ENCODE measurements at places on chromosomes 12 and 14.
A peak's percentile ranks its signal among the peaks of the same experiment; 100 is the strongest.

DNA sequence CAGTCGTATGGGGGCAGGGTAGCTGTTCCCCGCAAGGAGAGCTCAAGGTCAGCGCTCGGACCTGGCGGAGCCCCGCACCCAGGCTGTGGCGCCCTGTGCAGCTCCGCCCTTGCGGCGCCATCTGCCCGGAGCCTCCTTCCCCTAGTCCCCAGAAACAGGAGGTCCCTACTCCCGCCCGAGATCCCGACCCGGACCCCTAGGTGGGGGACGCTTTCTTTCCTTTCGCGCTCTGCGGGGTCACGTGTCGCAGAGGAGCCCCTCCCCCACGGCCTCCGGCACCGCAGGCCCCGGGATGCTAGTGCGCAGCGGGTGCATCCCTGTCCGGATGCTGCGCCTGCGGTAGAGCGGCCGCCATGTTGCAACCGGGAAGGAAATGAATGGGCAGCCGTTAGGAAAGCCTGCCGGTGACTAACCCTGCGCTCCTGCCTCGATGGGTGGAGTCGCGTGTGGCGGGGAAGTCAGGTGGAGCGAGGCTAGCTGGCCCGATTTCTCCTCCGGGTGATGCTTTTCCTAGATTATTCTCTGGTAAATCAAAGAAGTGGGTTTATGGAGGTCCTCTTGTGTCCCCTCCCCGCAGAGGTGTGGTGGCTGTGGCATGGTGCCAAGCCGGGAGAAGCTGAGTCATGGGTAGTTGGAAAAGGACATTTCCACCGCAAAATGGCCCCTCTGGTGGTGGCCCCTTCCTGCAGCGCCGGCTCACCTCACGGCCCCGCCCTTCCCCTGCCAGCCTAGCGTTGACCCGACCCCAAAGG lies 804 bp downstream of the GAPDH start:
- peak; percentile 83 for DNase-seq

DNA sequence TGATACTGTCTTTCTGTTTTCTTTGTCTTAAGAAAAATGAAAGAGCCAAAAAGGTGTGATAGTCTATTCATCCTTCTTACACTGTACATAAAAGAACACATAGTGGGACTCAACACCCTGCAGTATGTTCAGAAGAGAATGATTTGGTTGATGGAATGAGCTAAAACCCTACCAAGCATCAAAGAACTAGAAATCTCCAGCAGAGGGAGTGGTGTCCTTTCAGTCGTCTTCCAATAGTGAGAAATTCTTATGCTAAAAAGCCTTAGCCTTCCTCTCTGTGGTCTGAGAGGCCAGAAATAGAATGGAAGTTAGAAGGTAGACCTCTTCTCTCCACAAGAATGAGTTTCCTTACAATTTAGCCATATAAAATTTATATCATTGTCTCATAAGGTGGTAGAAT lies 393.4 kb upstream of the SEL1L start:
- no peak for DNase-seq

DNA sequence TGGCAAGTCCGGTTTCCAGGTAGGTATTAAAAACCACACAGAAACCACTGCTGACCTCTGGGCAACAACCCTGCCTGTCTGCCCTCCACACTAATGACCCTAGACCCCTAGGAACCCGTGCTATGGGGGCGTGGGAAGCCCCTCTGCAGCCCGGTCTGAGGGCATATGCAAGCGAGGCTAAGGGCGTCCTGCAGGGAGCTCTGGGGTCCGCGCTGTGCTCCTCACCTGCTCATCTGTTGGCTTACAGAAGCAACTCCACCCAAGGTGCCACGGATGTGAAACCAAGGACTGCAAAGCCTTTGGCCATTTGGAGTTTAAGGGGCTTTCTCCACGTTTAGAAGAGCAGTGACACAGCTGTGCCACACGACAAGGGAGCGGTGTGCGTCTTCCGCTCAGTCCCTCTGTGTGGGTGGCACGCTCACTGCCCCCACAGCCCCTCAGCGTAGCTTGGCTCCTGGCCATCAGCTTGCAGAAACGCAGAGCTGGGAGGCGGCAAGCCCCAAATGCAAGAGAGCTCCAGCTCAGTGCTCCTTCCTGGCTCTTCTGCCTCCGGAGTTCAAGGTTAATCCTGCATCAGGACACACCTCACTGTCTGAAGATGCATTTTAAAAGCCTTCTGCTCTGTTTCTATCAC lies 18.4 kb downstream of the AMN start:
- DNase-seq: no peak

DNA sequence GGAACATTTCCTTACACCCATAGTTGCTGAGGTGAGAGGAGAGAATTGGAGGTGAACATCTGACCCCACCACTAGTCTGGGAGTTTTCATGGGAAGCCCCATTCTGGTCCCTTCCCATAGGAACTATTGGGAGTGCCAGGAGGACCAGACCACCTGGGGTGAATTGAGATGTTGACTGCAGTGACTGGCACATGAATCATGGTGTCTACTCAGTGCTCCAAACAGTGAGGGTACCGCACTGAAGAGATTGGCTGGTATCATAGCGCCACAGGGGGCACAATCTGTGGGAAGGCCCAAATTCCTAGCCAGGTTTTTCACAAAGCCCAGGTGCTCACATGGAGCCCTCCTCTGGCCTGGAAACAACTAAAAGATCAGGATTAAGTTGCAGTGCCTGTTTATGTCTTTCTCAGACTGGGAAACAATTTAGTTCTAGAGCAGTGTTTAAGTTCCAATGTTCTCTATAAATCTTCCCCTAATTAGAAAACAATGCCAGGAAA lies 3.7 kb upstream of the RNASE9 start:
- no peak for DNase-seq

DNA sequence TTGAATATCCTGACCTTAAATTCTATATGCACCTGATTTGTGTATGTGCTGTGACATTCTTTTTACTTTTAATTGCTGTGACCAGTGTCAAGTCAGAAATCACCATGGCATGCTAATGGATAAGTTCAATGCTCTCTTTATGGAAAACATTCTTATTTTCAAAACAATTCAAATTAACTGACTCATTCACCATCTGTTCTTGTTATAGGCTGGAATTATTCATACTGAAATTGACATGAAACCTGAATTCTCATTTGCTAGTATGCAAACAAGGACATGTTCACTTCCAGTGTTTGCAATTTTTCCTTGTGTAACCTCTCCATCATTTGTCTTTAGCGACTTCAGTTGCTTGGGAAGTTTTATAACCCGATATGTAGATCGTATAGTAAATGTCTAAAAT lies at the start of gene TAS2R30:
TSS of gene TAS2R30 (minus strand) at position 340 of the 400 bp plus-strand sequence. CDS start 400 bp downstream, outside the sequence.
- no peak for DNase-seq

DNA sequence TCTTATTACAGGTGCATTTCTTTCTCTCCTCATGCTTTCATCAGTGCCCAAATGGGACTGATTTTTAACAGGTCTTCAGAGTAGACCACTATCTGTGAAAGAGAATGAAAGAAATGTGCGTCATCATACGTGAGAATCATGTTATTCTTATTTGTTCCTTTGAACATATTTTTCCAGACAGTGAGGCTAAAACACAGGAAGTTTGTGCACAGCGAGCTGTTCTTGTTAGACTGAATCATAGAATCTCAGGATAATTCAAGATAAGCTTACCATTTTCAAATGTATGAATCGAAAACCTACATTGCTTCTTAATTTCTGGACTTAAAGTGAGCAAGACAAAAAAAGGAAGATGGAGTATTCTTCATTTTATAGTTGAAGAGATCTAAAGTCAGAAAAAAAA lies 383.1 kb downstream of the EGLN3 start:
- no peak for DNase-seq

DNA sequence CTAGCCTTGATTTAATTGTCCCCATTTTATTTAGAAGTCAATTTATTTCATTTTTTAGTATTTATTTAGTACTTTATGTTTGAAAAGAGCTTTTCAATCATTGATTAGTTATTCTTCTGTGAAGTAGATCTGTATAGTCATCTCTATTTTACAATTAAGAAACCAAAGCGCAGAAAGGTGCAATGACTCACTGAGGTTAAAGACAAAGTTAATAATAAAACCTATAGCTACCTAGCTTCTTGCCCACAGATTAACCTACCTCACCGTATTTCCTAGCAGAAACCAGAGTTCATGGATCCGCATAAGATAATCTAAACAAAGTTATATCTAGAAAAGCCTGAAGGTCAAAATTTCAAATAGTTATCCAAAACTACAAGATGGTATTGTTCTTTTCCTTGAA lies 176.4 kb downstream of the GRIN2B start:
- DNase-seq: no peak
